ENCODE measurements at places on chromosomes 2 and 18. TPM values are rescaled to one million over a fixed set of nuclear protein-coding genes. Genes with fewer than 3 reads are reported as not detected.

DNA sequence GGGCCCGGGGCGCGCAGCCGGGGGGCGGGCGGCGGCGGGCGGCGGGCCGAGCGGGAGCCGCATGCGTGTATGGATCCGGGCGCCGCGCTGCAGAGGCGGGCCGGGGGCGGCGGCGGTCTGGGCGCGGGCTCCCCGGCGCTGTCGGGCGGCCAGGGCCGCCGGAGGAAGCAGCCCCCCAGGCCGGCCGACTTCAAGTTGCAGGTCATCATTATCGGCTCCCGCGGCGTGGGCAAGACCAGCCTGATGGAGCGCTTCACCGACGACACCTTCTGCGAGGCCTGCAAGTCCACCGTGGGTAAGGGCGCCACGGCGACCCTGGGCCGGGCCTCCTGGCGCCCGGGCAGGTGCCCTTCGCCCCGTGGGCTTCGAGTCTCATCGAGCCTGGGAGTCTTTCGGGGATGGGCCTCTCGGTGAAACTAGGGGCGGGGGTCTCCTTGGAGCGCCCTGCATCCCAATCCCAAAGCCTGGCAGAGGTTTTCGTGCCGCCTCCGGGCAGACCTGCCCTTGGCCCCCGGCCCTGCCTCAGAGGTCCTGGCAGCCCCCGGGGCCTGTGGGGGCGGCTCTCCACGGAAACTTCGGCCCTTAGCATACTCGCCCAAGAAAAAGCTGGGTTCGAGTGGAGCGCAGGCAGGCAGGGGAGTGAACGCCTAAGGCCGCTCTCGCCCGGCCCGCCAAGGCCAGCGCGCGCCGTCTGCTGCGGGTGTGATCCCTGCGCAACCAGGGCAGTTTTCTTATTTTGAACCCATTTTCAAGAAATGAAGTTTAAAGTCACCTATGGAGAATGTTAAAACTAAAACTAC, 622 bp downstream of the RAB12 start:
- DNase-seq: no peak

DNA sequence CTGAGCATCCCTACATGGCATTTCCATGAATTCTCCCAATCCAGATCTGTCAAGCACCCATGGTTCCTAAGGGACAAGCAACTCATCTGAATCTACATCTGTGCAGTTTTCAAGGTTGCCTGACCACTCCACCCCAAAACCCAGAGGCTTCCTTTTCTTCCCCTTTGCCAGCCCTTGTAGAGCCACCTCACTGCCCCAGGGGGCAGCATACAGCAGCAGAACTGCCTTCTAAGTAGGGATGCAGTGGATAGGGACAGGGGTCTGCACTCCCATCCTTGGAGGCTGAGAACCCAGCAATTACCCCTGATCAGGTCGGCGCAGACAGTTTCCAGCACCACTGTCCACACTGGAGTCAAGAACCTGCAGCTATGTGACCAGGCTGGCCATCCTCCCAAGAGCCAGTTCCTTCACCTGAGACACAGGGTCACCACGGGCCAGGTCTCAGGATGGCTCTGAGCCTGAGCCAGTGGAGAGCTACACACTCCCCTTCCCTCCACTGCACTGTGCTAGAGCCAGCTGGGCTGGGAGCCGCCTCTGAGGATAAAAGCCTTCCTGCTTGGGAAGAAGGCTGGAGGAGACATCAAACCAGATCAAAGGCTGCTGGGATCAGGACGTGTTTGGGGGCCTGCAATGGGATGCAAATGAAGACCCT, 283.1 kb downstream of the CELF4 start:
- DNase-seq: no peak

The CTAGE1 gene
- polyA plus RNA-seq: not detected

GRCh38 chr2:234548695-234549420, 52.0 kb upstream of the ARL4C start:
- DNase-seq: no peak

DNA sequence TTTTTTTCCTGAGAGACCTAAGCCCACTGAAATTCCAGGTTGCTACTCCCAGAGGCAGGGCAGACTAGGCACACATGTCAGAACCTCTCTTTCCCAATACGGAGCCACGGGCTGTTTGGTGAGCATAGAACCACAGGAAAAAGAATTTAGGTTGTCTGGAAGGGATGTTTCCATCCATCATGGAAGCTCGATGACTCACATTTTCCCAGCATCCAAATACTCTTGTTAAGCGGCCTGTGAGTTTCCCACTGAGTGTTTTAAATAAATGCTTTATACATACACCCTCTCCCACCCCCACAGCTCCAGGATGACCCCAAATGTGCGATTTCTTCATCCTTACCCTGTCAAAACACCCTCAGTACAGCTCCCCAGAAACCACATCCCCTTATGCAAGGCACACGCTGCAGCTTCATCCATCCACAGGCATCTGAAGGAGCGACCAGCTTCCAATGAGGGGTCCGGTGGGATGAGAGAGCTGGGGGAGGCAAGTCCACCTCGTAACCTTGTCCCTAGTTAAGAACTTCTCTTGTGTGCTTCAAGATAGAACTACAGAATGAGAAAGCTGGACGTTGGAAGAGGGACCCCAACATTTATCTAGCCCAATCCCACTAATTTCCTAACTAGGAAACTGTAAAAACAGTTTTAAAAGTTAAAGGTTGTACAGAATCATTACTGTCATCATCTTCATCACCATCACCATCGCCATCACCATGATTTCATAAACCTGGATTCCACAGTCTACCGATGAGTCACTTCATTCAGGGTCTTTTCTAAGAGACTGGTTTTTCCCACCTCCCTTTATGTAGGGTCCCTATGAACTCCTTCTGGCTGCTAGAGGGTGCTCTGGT, 63.5 kb upstream of the FZD7 start:
- no peak for DNase-seq

DNA sequence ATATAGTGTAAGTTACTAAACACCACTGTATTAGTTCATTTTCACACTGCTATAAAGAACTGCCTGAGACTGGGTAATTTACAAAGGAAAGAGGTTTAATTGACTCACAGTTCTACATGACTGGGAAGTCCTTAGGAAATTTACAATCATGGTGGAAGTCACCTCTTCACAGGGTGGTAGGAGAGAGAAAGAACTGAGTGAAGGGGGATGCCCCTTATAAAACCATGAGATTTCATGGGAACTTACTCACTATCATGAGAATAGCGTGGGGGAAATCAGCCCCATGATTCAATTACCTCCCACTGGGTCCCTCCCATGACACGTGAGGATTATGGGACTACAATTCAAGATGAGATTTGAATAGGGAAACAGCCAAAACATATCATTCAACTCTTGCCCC, 618.0 kb downstream of the NYAP2 start:
- DNase-seq: no peak

DNA sequence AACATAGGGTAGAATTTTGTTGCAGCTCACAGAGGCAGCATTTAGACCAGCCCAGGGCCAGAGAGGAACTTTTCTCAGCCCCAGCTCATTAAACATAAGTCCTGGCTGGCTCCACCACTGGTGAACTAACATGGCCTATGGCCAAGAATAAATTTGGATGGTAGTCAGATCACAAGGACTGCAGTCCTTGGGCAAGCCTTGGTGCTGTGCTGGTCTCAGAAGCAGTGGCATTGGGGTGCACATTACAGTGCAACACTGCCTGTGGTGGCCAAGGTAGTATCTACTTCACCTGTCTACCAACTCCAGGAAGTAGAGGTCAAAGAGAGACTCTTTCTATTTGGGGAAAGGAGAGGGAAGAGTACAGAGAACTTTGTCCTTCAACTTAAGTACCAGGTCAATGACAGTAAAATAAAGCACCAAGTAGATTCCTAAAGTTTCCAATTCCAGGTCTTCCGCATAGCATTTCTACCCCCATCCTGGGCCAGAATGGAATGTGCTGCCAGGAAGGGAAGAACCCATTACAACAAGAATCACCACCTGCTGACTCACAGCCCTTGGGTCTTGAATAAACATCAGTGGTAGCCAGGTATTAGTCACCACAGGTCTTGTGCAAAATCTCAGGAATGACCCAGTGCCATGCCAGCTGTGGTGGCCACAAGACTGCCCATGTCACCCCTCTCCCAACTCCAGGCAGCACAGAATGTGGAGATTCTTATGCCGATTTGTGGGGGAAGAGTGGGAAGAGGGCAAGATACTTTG, 155.4 kb upstream of the FSIP2 start:
- DNase-seq: no peak

DNA sequence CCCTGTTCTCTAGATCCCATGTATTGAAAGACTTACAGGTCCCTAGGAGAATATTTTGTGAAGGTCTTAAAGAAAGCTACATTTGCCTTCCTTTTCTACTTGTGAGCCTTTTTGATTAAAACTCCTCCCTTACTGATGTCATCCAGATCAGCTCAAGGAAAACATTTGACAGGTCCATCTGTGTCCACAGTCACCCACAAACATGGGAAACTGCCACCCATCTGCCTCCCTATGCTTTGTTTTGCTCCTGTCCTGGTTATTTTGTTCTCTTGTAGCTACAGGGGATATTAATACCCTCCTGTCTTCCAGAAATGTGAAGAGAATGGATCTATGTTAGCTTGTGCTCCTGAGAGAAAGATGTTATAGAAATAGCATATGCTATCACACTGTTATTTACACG, 203.6 kb upstream of the GALNT5 start:
- DNase-seq: no peak

GRCh38 chr2:31802711-31803110, 208.1 kb downstream of the MEMO1 start:
- DNase-seq: no peak

The KCNG2 gene
- 0.14 TPM for polyA plus RNA-seq

DNA sequence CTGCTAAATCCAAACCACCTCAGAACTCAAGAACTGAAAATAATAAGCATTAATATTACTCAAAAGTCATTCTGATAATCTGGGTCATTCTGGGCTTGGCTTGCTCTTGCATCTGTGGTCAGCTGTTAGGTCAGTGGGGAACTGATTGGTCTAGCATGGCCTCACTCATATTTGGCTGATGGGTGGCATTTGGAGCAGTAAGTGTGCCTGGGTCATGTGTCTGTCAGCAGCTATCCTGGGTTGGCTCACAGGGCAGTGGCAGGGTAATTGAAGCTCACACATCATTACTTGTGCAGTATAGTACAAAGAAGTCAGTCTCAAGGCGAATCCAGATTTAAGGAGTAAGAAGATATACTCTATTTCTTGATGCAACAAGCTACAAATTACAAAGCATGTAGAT, 9.6 kb downstream of the RPL37A start:
- DNase-seq: no peak

The NGEF gene
- 1.0 TPM for polyA plus RNA-seq

DNA sequence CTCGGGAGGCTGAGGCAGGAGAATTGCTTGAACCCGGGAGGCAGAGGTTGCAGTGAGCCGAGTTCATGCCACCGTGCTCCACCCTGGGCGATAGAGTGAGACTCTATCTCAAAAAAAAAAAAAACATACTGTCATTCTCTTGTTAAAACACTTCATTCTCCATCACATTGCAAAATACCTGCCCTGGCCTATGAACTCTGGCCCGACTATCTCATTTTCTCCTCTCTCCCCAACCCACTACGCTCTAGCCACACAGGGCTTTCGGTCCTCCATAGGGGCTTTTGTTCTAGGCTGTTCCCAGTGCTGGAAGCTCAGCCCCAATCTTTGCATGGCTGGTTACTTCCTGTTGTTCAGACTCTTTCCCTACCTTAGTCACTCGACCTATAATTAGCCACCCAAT, 10.3 kb downstream of the CEP76 start:
- DNase-seq: no peak

The SAG gene
- polyA plus RNA-seq: 0.09 TPM

- DNase-seq: no peak
Measured at GRCh38 chr2:158695305-158695704, 99.8 kb upstream of the DAPL1 start.

- DNase-seq: no peak
Measured at GRCh38 chr18:24543795-24544498, 83.5 kb downstream of the HRH4 start.

- DNase-seq: no peak
Measured at GRCh38 chr2:143158098-143158497, 28.9 kb downstream of the ARHGAP15 start.

The SEMA4C gene
- polyA plus RNA-seq: 37.7 TPM

The FOXD4L1 gene
- polyA plus RNA-seq: 0.17 TPM
